ENCODE measurements at places on chromosomes 4 and X. TPM values are rescaled to one million over a fixed set of nuclear protein-coding genes. Genes with fewer than 3 reads are reported as not detected.

ARL13A gene
- not detected for total RNA-seq

ENPEP gene
- total RNA-seq, result not detected

MSANTD1 gene
- total RNA-seq, result 1.6 TPM

MAD2L1 gene
- total RNA-seq, result 103 TPM

FOXR2 gene
- total RNA-seq, result not detected

MAGEB10 gene
- total RNA-seq, result not detected

DLG3 gene
- total RNA-seq, result 7.9 TPM

HGFAC gene
- total RNA-seq, result not detected

DMRTC1B gene
- total RNA-seq, result not detected

ALAS2 gene
- total RNA-seq, result not detected

FRMD7 gene
- total RNA-seq, result not detected

BANK1 gene
- not detected for total RNA-seq

PNMA5 gene
- total RNA-seq, result not detected

C4orf50 gene
- total RNA-seq, result not detected

VSIG1 gene
- total RNA-seq, result 4.4 TPM

SMIM9 gene
- not detected for total RNA-seq

ABCG2 gene
- total RNA-seq, result 0.74 TPM

MEPE gene
- not detected for total RNA-seq

PCSK1N gene
- 2.7 TPM for total RNA-seq

NDNF gene
- 0.47 TPM for total RNA-seq

RBM46 gene
- not detected for total RNA-seq

PLAC8 gene
- 23.3 TPM for total RNA-seq

FRMPD4 gene
- total RNA-seq, result not detected

PGAM4 gene
- total RNA-seq, result 0.53 TPM

VCX gene
- total RNA-seq, result not detected

CSN1S1 gene
- not detected for total RNA-seq

AVPR2 gene
- total RNA-seq, result not detected

GPR119 gene
- total RNA-seq, result not detected

XKRX gene
- 0.77 TPM for total RNA-seq

All from activated naive CD4-positive, alpha-beta T cell treated with anti-CD3 and anti-CD28 coated beads, Interleukin-2, amount 50 U/mL, for 72 hours (primary cell).